ENCODE measurements at places on chromosomes 11 and 22.
A peak's percentile ranks its signal among the peaks of the same experiment; 100 is the strongest.

- DNase-seq, result no peak
Measured at GRCh38 chr11:102830001-102830727, 13.2 kb downstream of the MMP3 start.

DNA sequence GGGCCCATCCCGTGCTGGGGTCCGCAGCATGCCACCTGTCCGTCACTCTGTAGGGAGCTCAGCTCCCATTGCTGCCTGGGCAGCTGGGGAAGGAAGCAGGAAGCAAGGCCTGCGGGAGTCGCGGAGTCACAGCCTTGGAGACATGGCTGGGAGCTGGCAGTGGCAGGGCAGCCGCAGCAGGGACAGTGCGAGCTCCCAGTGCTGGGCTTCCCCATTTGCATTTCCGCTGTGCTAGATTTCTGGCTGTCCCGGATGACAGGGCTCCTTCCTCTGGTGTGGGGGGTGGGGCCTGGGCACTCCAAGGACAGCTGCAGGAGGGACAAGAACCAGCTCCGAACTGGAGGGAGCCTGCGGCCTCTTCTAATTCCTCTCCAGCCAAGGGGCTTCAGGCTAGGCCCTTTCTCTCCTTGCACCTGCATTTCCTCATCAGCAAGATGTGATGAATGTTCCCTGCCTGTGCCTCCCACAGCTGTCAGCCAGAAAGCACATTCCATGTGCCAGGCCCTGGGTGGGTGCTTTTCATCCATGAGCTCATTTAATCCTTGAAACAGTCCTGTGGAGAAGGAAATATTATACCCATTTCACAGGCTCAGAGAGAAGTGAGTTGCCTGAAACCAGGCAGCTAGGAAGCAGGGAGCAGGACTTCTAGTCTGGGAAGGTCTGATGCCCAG lies 48.0 kb downstream of the MYO7A start:
- no peak for DNase-seq

DNA sequence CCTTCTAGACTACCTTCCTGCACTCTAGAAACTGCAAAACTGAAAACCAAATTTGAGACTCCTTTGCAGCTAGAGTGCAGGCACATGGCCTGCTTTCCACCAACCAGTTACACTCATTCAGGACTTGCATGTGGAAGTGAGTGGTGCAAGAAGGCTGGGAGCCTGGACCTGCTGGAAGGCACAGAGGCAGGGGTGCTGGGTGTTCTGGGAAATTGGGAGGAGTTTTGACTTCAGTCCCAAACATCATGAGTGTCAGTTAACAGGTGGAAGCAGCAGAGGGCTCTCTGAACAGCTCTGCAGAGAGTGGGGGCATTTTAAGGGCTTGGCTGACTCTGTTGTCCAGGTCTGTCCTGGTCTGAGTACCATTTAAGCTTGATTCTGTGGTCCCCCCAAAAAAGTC lies 49.3 kb upstream of the SYT13 start:
- DNase-seq, result peak; percentile 18

DNA sequence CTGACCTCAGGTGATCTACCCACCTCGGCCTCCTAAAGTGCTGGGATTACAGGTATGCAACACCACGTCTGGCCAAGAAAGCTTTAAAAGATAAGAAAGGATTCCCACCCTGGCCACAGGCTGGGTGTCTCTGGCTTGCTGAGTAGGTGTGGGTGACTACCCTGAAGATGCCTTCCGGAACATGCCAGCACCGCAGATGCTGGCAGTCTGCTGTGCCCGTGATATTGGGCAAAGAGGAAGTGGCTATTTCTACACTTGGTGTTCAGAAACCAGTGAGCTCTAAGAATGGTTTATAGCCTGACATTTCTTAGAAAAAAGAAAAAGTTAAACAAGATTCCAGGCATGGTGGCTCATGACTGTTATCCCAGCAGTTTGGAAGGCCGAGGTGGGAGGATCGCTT lies 6.1 kb downstream of the MRPL11 start:
- no peak for DNase-seq

- DNase-seq, result no peak
Measured at GRCh38 chr22:27782088-27782487, 19.5 kb downstream of the MN1 start.

- no peak for DNase-seq
Measured at GRCh38 chr11:101582989-101583250, 887 bp downstream of the TRPC6 start.

DNA sequence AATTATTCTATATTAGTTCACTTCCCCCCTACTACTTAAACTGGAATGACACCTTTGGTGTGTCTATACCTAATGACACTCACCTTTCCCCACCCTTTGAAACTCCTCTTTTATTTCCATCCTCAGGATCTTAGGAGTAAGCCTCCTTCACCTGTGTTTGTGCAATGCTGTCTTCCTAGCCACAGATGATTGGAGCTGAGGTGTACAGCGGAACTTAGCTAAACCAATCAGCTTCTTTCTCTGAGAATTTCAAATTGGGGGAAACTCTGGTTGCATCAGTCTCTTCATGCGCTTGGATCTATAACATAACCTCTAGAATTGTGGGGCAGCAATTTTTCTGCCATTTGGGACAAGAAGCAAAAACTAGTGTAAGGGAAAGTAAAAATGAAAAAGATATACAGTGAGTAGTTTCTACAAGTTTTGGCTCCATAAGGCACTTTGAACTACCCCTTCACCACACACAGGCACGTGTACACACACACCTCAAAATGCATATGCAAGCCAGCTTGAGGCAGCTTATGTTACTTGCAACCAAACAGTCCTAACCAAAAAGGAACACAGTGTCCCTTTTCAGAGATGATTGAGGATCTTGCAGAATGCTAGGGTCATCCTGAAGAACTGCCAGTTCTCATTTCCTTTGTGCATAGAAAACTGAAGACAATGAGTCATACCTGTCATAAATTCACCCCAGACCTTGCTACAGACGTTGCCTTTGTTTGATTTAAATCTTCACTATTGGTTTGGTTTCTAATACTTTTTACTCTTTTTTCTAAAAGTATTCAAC lies 36.0 kb upstream of the LDLRAD3 start:
- DNase-seq, result peak; percentile 54

DNA sequence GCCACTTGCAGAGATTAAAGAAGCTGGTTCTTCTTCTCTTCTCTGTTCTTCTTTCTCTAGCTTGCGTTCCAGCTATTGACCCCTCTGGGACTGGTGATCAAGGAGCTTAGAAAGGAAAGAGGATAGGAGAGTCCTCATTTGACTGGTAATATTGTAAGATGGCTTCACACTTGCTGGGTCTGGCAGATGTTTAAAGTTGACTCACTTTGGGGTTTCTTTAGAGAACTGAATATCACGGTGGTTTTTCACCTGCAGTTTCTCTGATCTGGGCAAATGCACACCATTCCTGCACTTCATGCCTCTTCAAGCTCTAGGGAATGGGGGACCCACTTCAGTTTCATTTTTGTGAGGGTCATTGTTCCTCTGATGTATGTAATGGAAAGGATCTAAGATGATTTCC lies 41.8 kb upstream of the DEUP1 start:
- no peak for DNase-seq

DNA sequence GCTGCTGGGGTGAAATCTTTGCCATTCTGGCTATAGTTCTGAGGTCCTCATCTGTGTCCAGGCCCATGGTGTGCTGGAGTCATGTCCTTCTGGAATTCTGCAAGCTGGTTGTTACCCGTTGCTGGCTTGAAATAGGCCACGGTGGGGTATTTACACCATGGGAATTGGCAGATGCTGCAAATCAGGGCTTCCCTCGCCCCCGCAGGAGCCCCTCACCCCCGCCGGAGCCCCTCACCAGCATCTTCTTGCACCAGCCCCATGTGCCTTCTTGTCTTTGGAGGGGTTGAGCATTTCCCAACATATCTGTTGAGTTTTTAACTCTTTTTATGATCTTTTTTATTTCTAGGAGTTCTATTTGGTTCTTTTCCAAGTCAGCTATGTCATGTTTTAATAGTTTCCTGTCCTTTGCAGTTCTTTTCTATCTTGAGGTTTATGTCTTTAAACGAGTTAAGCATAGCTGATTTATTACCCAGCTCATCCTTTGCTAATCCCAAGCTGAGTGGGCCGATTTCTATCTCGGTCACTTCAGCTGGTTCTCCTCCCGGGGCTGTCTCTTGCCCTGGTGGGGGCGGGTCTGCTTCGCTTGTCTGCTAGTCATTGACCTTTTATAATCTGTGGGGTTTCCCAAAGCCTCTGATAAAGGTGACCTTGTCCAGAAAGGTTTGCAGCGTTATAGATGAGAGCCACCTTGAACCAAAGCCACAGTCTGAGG lies 17.6 kb downstream of the ANO1 start:
- no peak for DNase-seq

- DNase-seq, result peak; percentile 84
Measured at GRCh38 chr11:9762531-9762930, 98.7 kb downstream of the SWAP70 start.
